Heart left ventricle (tissue), 16 donors: ENCODE measurements at places on chromosomes 2 and 18. TPM values are rescaled to one million over a fixed set of nuclear protein-coding genes. Genes with fewer than 3 reads are reported as not detected.

MAP2 gene
- polyA plus RNA-seq: 3.2 TPM

PROM2 gene
- polyA plus RNA-seq: 1.4 TPM

GALNT5 gene
- polyA plus RNA-seq: 0.04 TPM

BOLL gene
- polyA plus RNA-seq: 0.08 TPM

CHN1 gene
- polyA plus RNA-seq: 10.2 TPM

TIGD1 gene
- 1.6 TPM for polyA plus RNA-seq

ACMSD gene
- not detected for polyA plus RNA-seq

SEH1L gene
- 39.9 TPM for polyA plus RNA-seq

STPG4 gene
- polyA plus RNA-seq: not detected

TTR gene
- not detected for polyA plus RNA-seq

NEU4 gene
- 0.07 TPM for polyA plus RNA-seq

PLEKHH2 gene
- 1.2 TPM for polyA plus RNA-seq

UGT1A8 gene
- polyA plus RNA-seq: not detected

MFSD2B gene
- not detected for polyA plus RNA-seq

NR4A2 gene
- polyA plus RNA-seq: 1.6 TPM

IL18RAP gene
- polyA plus RNA-seq: 0.42 TPM

GRCh38 chr18:39190508-39190907, 1624.9 kb upstream of the CELF4 start:
- no peak for DNase-seq

GRCh38 chr2:112048887-112049286, 6.2 kb upstream of the TMEM87B start:
- no peak for DNase-seq

DNA sequence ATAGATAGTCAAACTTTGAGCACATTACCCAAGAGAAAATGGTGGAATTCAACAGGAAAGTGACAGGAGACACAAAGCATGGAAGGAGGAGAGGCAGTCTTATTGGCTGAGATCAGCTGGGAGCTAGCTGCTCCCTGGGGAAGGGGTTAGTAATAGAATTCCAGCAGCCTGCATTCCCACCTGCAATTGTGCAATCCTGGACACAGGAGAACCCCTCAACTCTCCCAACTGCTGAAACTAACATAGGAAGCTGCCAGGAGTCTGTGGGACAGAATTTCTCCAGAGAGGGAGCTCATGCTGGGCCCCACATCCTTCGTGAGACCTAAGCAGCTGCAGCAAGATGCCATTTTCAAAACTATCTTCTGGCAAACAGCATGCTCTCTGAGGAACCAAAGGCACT, 69.8 kb upstream of the ACVR1C start:
- DNase-seq: no peak

DNA sequence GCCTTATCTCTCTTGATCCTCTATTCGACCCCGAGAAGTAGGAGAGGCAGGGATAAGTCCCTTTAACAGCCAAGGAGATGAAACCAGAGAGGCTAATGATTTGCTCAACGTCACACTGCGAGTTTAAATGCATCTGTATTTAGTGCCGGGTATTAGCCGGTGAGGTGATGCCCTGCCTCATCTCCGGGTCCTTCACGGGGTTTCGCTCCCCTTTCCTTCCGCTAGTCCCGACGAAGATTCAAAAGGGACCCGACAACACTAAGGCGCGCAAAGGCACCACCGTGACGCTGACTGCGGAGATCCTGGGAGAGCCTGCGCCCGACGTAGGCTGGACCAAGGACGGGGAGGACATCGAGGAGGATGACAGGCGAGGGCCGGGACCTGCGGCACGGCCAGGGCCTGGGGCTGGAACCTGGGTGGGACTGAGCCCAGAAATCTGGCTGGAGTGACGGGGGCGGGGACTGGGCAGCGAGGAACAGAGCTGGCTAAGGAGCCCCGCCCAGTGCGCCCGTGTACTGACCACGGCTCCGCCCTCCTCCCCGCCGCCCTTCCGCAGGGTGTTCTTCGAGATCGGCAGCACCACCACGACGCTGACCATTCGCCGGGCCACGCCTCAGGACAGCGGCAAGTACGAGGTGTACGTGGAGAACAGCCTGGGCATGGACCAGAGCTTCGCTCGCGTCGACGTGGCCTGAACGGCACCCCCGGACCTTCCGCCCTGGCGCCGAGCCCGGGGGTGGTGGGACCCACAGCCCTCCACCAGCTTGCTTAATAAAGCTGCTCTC, 1.0 kb upstream of the GMPPA start:
- peak; percentile 92 for DNase-seq

DNA sequence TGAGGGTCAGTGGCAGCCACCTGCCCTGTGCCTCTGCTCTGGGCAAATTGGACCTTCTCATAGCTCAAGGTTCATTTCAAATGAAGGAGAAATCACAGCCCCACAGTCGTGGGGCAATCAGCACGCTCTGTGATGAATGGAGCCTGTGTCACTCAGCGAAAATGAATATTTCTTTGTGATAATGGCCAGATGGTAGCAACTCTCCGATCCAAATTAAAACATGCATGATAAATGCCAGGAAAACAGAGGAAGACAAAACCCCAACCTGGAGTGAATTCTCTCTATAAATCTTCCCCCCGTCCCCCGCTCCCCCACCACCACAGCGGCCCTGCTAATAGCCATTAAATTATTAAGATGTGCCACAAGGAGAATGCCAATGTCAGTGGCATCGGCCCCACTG, 258.4 kb downstream of the CELF4 start:
- no peak for DNase-seq

GRCh38 chr2:215454519-215455246, 18.8 kb upstream of the FN1 start:
- DNase-seq: no peak

GRCh38 chr2:98835831-98836385, 100.1 kb downstream of the CRACDL start:
- DNase-seq: no peak

- DNase-seq: no peak
Measured at GRCh38 chr2:171688129-171688465, 828 bp downstream of the DYNC1I2 start.

GRCh38 chr2:150388289-150388625, 99.2 kb downstream of the RND3 start:
- no peak for DNase-seq

- DNase-seq: no peak
Measured at GRCh38 chr2:207854484-207855440, 85.1 kb upstream of the FZD5 start.

- no peak for DNase-seq
Measured at GRCh38 chr18:6781796-6782195, 52.3 kb downstream of the ARHGAP28 start.

DNA sequence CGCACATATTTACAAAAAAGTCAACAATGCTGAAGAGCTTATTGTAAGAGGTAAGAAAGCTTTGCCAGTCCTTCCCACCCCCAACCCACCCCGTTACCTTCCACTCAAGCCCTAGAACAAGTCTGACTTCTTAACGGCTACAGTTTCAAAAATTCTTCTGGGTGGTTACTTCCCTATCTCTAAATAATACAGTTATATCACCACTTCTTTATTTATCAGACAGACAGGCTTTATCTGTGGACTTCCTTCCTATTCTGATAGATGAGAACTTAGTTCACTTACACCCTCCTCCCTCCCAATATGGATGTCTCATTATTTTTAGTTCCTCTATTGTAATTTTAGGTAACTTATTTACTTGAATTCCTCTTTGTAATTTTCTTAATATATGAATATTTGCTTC, 26.7 kb upstream of the ACTR3 start:
- no peak for DNase-seq

DNA sequence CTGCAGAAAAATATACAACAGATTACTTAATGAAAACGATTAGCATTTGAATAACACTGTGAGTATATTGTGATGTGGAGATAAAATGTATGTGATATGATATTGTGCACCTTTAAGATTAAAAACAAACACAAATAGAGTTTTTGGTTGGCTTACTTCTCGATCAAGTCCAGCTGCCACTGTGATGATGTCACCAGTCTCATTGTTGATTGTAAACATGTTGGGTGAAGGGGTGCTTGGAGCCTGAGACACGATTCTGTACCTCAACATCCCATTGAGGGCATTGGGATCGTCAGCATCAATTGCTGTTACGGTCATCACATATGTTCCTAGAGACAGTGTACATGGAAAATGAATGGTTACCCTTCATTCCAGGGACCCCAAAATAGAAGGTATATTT, 174.1 kb downstream of the CDH2 start:
- no peak for DNase-seq

DNA sequence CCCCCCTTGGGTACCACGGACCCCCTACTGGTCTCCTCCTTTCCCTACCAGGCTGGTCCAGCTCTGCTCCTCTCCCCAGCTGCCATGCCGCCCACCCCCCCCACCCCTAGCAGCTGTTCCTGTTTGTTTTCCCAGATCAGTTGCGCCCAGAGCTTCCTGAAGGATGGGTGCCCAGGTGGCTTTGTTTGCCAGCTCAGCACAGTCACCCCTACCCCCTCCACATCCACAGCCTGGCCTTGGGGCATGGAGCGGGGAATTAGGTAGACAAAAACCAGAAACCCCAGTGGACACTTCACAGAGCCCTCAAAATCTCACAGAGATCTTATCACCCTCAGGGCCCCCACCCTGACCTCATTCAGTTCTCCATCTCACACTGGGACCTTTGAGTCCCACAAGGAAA, 3.7 kb upstream of the CRYBA2 start:
- DNase-seq: no peak

GRCh38 chr2:36438449-36438977, 82.9 kb downstream of the CRIM1 start:
- DNase-seq: no peak

- no peak for DNase-seq
Measured at GRCh38 chr2:42421157-42421485, 60.1 kb upstream of the COX7A2L start.

- no peak for DNase-seq
Measured at GRCh38 chr18:38843291-38843690, 1277.7 kb upstream of the CELF4 start.

GRCh38 chr2:149458502-149458901, 128.1 kb downstream of the LYPD6 start:
- no peak for DNase-seq

- DNase-seq: peak; percentile 34
Measured at GRCh38 chr2:226644399-226644865, 155.2 kb downstream of the IRS1 start.

GRCh38 chr2:64825831-64826491, 163.2 kb upstream of the SLC1A4 start:
- DNase-seq: no peak

- DNase-seq: no peak
Measured at GRCh38 chr2:199572571-199572970, 114.8 kb upstream of the SATB2 start.

DNA sequence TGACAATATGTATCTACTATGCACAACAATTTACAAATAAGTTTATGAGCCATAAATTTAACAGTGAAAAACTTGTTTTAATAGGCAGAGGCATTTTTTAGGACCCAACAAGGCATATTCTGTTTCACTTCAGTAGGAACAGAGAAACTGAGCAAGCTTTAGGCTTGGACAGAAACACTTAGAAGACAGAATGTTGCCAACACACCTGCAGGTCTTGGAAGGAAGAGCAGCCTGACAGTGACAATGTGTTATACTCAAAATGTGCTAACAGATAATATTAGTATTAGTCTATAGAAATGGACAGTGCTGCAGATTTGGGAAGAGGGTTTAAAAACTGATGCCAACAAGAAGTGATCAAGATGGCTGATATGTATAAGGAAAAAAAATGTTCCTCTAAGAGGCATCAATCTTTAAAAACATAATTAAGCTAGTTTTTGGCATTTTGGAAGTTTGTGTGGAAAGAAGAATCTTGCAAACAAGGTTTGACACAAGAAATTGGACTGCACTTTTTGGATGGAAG, 297.1 kb upstream of the FSIP2 start:
- no peak for DNase-seq

GRCh38 chr2:15588329-15588919, 3.2 kb upstream of the DDX1 start:
- peak; percentile 21 for DNase-seq

GRCh38 chr2:195312662-195313061, 344.4 kb upstream of the SLC39A10 start:
- no peak for DNase-seq

DNA sequence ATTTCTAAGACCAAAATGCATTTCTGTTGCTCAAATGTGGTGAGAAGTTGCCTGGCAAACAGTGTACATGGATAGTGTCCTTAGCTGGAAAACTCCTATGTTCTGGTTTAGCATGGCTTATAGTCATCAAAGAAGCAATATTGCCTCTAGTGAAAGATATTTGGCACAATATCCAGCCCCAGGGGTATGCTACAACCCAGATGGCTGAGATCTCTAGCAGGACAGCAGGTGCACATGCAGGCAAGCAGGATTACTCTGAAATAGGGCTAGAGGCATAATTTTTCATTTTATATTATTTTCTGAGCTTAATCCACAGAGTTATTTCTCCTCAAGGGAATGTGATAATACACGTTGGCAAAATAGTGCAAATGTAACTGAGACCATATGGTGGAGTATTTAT, 34.0 kb downstream of the CCDC195 start:
- no peak for DNase-seq

DNA sequence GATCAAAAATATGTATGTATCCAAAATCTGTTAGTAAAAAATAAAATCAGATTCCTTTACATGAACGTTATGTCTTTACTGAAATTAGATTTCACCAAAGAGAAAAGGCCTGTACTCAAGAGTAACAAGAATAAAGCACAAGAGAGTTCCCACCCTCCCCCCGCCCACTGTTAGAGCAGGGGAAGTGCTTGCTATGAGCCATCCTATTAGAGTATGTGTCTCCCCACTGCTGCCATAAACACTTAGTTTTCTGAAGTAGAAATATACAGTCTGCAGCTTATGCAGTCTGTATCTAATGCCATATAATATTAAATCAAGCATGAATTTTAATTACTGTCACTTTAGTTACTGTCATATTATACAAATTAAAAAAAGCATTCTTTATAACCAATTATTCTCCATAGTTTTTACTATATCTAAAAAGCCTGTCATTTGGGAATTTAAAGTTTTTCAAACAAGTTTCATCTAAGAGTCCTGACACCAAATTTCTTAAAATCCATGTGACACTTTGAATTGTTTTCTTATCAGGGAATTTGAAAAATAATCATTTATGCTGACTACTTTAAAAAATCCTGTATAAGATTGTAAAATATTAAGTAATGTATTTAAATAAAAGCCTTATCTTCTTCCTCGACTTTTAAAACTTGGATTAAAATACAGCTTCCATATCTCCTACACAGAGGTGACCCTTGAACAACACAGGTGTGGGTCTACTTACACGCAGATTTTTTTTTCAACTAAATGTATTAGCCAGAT, 51.8 kb upstream of the GPR75 start:
- DNase-seq: no peak
